ENCODE measurements at places on chromosomes 5 and 9. TPM values are rescaled to one million over a fixed set of nuclear protein-coding genes. Genes with fewer than 3 reads are reported as not detected.
A peak's percentile ranks its signal among the peaks of the same experiment; 100 is the strongest.

IFNA2 gene
- polyA plus RNA-seq = not detected

TMOD1 gene
- polyA plus RNA-seq = 2.9 TPM

PCDHGB4 gene
- not detected for polyA plus RNA-seq

TAF11L5 gene
- not detected for polyA plus RNA-seq

ANXA2R gene
- polyA plus RNA-seq = 27.8 TPM

SPATA6L gene
- polyA plus RNA-seq = not detected

SV2C gene
- polyA plus RNA-seq = not detected

FANCG gene
- polyA plus RNA-seq = 11.3 TPM

RASA1 gene
- 7.9 TPM for polyA plus RNA-seq

OR13C4 gene
- polyA plus RNA-seq = not detected

GPRIN1 gene
- 0.08 TPM for polyA plus RNA-seq

OGN gene
- polyA plus RNA-seq = not detected

DNA sequence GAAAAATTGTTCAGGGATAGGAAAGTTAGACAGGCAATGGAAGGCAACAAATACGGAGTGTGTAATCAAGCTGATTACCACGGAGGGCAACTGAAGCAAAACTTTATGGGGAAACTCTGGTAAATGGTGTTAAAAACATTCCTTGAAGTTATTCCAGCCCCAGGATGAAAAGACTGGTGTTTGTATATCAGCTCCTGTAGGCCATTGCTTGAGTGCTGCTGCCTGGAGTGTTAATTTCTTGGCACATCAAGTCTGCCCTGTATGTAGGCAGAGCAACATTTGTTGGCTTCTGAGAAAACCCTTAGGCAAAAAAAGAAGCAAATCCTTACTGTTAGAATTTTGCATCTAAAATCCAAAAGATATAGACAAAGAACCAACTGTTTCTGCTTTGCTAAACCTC is 686.5 kb upstream of the ACO1 start:
- DNase-seq = no peak

GRCh38 chr5:143314659-143315058 is 88.8 kb downstream of the NR3C1 start:
- DNase-seq = no peak

- DNase-seq = peak; percentile 5
Observed at GRCh38 chr5:23139338-23140171, 286.4 kb upstream of the CDH12 start.

- no peak for DNase-seq
Observed at GRCh38 chr5:173629628-173630027, 13.2 kb upstream of the BOD1 start.

- DNase-seq = no peak
Observed at GRCh38 chr5:56831773-56832172, 16.4 kb downstream of the MAP3K1 start.

DNA sequence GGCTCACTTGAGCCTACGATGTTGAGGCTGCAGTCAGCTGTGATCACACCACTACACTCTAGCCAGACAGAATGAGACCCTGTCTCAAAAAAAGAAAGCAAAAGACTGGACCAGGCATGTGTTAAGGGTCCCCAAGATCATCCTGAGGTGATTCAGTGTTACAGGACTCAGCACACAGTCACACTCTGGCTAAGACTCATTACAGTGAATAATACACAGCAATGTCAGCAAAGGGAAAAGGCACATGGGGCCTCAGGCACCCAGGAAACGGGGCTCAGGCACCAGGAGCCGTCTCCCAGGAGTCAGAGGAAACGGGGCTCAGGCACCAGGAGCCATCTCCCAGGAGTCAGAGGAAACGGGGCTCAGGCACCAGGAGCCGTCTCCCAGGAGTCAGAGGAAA is 39.2 kb upstream of the NRARP start:
- DNase-seq = no peak

DNA sequence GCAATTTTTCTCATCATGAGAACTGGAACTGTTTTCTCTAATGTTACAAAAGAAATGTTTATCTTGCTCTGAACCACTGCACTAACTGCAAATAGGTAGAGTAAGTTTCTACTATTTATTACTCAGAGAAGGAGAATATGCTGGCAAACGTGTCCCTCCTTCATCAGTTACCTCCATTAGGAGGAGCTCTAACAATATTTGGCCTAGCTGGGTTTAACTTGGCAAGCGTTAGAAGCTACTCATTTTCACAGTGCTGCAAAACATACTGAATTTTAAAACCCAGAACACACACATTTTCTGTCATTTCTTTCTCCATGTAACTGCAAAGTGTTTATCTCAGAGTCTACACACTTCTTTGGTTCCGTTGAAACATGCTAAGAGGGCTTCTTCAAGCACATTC is 101.0 kb upstream of the GABRG2 start:
- DNase-seq = no peak

DNA sequence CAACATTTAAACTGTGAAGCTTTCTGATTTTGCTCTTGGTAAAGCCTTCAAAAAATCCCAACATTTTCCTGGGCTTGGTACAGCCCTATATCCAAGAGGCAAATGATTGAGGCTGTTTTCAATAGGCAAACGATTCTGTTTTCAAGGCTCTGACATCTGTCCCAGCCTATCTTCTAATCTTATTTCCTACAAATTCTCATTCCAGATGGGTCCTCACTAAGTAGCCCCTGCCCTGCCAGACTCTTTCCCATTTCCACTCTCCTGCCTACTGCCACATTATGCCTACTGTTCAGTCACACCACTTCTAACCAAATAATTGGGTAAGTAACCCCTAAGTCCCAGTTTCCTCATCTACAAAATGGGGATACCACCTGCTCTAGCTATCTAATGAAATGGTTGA is 3.5 kb downstream of the GBA2 start:
- no peak for DNase-seq

GRCh38 chr5:14041528-14042192 is 97.2 kb upstream of the DNAH5 start:
- no peak for DNase-seq

DNA sequence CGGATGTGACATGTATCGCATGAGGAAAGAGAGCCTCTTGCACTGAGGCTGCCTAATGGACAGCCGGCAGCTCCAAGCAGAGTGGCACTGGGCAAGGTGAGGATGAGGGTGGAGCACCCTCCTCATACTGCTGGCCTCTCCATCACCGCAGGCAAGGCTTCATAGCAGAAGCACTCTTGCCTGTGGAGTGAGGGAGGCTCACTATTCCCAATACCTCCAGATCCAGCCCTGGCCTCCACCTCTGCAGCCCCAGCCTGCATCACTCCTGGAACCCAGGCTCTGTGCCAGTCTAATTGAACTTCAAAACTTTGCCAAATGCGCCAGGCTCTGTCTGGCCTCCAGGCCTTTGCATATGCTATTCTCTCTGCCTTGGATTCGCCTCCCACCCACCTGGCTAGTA is 29.7 kb upstream of the ARAP3 start:
- no peak for DNase-seq

DNA sequence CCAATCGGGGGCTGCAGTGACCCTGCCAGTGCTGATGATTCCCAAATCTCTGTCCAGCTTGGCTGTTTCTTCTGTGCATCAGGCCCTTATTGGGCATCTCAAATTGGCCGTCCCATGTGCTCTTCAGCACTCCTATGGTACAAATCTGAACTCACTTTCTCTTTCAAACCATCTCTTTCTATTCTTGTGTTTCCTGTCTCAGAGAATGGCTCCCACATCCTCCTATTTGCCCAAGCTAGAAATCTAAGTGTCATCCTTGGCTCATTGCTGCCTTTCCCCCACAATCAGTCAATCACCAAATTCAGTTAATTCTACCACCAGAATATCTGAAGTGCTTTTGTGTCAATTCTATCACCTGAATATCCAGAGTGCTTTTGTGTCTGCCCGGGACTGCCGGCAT is 336.6 kb downstream of the CWC27 start:
- DNase-seq = no peak

- no peak for DNase-seq
Observed at GRCh38 chr5:97094579-97095317, 47.7 kb downstream of the LIX1 start.

GRCh38 chr5:139842321-139842720 is 46.7 kb downstream of the PSD2 start:
- DNase-seq = no peak

DNA sequence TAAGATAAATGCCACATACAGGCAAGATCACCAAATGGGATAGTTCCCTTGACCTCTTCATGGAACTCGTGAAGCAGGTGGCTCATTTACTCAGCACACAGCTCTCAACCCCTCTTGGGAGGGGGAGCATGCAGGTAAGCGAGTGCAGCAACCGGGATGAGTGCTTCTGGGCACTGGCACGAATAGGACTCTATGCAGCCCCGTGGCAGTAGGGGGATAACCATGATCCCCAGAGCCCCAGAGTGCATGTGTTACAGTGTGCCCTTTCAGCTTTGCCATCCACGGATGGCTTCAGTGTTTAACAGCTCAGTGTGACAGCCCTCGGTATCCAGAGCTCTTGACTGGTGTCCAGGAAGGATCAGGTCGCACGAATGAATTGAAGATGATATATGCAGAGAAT is 1187.1 kb downstream of the CDH9 start:
- DNase-seq = no peak

- no peak for DNase-seq
Observed at GRCh38 chr5:144315026-144315425, 144.4 kb downstream of the KCTD16 start.

DNA sequence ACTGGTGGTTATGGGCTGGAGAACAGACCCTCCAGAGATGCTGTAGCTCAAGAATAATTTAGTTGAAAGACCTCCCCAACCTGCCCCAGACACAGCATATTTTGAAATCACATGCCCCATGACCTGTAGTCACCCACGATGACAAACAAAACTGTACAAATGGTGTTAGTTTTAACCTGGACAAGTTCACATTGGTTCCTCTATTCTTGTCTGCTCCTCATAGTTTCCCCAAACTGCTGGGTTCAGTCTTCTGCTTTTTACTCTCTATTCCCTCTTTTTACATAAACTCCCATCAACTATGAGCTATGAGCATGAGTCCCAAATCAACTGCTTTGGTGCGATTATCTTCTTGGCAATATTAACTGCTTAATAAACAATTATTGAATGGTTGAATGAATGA is 365.3 kb upstream of the CLINT1 start:
- no peak for DNase-seq

- no peak for DNase-seq
Observed at GRCh38 chr9:114157516-114158176, 2.3 kb downstream of the COL27A1 start.

- DNase-seq = no peak
Observed at GRCh38 chr9:123871781-123872180, 58.1 kb downstream of the DENND1A start.

GRCh38 chr9:5455181-5455580 is 4.8 kb downstream of the CD274 start:
- DNase-seq = no peak

GRCh38 chr9:86405926-86406325 is 51.7 kb upstream of the TUT7 start:
- no peak for DNase-seq

- no peak for DNase-seq
Observed at GRCh38 chr5:204966-205670, 12.8 kb downstream of the CCDC127 start.

DNA sequence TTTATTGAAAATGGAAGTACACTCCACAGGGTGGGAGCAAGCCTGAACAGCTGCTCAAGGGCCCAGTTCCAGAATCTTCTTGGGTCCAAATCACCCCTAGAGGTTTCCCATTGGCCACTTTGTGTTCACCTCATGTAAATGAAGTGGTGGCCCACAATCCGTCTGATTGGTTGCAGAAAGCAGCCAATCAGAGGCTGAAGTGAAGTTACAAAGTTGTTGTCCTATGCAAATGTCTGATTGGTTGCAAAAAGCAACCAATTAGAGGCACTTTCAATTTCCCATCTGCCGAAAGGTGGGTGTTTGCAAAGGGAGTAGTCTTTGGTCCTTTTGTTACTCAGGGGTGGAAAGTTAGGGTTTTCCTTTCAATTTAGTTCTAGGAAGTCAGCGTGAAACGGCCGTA is 8.8 kb downstream of the TMEM171 start:
- DNase-seq = no peak

DNA sequence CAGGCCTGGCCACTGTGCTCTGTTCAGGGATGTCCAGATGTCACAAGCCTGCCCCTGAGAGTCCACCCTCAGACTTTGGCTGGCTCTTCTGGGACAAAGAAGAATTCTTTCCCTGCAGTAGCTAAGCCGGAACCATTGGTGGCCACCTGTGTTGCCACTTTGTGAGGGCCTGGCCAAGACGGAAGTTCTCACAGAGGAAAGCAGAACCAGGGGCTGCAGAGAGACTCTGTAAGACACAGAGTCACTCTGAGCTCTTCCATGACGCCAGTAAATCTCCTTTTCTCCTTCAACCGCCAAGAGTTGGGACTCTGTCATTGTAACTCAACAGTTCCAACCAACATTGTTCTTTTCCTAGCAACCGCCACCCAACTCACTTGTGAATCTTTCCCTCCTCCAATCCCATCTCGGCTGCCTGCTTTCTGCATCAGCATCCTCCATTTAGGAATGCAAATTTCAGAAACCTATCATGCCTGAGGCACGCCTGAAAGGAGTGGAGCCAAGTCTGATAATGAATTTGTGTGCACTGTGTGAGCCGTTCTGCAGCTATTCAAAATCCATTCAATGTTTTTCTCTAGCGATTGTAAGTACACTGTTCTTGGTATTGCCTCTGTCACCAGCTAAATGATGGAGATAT is 37.8 kb upstream of the ATP6V1G1 start:
- no peak for DNase-seq

Measured in naive B cell (primary cell).